ENCODE measurements at places on chromosomes 13 and 19.

- no peak for DNase-seq
These were observed 75.4 kb upstream of the TRPC4 start for GRCh38 chr13:37944869-37945442.

- DNase-seq = no peak
These were observed 330.2 kb downstream of the NDFIP2 start for GRCh38 chr13:79811170-79811569.

DNA sequence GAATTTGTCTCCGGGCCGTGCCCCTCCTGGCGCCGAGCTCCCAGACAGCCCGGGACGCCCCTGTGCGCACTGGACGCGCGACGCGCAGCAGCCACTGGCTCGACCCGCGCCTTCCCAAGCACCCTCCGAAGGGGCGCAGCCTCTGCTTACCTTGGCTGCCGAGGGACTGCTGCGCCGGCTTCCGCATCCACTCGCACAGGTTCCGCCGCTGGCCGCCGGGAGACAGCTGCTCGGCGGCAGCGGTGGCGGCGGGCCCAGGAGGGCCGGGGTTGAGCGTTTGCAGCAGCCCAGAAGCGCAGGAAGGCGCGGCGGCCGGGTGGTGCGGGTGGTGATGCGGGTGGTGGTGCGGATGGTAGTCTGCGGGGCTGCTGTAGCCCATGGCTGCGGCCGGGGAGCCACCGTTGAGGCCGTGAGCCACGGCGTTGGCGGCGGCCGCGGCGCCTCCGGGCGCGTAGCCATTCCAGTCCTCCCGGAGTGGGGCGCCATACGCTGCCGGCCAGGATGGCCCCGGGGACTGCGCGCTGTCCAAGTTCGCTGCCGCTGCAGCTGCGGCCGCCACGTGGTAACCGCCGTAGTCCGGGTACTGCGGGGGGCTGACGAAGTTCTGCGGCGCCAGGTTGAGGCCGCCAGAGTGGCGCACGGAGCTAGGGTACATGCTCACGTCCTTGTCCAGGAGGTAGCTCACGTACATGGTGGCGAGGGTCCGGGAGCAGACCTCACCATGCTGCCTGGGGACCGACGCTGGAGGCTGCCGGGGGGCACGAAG is 616 bp downstream of the CDX2 start:
- DNase-seq = no peak

- DNase-seq = peak; percentile 4
These were observed 35.6 kb upstream of the PSPC1 start for GRCh38 chr13:19818223-19818842.

- DNase-seq = no peak
These were observed 360 bp upstream of the ZNF69 start for GRCh38 chr19:11887234-11887610.

DNA sequence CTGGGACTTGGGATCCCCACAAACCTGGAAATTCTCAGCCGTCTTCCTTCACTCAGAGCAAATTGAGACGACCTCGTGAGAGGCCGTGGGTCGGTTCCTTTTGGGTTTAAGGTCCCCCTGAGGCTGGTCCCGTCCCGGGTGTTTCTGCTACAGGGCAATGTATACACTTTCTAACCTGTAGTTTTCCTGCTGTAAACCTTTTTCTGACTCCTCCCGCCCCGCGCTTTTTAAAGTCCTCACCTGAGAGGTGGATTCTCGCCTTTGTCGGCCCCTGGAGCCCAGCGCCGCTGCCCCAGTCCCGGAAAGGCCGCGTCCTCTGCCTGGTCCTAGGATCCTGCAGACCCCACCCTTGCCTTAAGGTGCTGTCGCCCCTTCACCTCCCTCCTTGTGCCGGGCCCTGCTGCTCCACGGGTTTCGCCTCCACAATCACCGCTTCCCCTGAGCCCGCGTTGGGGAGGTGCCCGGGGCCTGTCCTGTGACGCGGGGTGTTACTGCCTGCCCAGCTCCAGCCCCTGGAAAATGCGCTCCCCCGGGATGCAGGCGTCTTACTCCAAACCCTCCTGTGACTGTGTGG is 391 bp downstream of the ZNF761 start:
- DNase-seq = no peak

- DNase-seq = no peak
These were observed 156.9 kb downstream of the KCTD15 start for GRCh38 chr19:33953592-33953991.

- no peak for DNase-seq
These were observed 8.1 kb downstream of the ISYNA1 start for GRCh38 chr19:18429717-18430416.

DNA sequence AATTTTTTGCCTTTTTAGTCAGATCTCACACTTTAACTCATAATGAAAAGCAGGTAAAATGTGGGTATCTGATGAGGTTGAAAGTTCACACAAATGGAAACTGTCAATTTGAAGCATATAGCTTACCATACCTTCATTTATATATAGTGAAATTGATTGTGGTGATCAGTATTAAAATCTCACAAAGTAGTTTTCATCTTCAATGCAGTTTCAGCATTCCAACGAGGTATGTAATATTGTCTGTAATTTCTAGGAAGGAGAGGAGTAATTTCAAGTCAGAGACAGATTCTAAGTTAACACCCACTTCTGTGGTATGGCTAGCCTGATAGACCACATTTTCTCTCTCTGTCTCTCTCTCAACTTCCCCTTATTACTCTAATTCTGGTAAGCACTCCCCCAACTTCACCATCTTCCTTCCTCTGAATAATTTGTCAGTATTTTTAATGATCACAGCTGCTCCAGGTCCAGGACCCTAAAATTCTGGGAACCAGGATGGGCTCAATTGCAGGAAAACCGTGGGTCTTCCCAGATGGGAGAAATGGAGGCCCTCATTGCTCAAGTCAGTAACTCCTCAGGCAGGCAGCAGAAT is 455.7 kb downstream of the FGF9 start:
- no peak for DNase-seq

DNA sequence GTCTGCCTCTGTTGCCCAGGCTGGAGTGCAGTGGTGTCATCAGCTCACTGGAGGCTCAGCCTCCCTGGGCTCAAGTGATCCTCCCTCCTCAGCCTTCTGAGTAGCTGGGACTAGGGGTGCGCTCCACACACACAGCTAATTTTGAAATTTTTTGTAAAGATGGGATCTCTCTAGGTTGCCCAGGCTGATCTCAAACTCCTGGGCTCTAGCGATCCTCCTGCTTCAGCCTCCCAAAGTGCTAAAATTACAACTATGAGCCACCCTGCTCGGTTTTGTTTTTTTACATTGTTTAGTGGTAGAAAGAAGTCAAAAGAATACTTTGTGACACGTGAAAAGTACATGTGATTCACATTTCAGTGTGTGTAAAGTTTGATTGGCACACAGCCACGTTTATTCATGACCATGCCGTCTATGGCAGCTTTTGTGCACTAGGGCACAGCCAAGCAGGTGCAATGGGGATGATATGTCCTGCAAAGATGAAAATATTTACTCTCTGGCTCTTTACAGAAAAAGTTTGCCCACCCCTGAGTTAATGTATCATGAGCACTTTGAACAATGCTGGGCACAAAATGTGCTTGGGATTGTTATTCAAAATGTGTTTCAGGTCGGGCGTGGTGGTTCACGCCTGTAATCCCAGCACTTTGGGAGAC is 16.2 kb upstream of the NFIC start:
- no peak for DNase-seq

DNA sequence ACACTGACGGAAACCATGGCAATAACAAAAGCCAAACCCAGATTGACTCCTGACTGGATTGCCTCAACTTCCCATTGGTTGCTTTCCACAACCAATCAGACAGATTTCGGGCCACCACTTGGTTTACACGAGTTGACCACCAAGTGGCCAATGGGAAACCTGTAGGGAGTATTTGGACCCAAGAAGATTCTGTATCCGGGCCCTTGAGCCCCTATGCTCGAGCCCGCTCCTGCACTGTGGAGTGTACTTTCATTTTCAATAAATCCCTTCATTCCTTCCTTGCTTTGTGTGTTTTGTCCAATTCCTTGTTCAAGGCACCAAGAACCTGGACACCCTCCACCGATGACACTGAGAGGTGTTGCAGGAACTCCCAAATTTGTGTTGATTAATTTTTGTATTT is 24.1 kb upstream of the URI1 start:
- no peak for DNase-seq

DNA sequence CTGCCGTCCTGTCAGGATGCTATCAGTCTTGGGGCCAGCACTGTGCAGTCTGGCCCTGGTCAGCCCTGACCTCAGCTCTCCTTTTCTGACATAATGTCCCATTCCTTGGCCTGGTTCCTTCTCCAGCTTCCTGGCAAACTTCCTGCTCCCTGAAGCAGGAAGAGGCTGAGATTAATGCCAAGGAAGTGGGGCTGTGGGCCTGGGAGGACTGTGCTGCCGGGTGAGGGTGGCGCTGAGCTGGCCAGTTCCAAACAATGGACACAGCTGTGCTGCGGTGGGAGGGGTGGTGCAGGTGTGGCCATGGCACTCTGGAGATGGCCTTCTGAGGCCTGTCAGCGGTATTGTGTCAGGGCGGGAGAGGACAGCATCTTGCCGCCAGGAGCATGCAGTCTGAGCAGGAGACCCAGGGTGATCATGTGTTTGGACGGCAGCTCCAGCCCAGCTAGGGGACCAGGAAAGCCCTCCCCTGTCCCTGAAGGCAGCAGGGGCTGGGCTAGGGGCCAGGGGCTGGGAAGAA is 30.9 kb downstream of the TUBA3C start:
- no peak for DNase-seq

All from activated T-cell treated with anti-CD3 and anti-CD28 coated beads for 4 hours (primary cell).